HTR-8/SVneo (cell line): ENCODE measurements at places on chromosomes 7 and 10.

DNA sequence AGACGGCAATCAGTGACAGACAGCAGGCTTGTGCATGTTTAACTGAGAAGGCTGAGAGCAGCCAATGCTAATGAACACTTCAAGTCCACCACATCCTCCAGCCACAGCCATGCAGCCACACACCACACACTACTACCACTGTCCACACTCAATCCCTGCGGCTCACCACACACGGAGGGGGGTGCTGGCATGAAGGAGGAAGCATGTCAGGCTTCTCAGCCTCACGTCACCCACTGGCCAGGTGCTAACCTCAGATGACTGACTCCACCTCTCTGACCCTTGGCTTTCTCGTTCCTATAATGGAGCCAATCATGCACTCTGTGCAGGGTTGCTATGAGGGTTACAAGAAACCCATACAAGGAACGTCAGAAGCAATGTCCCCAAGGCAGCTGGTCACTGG is 165.4 kb upstream of the RNF32 start:
- DNase-seq: no peak

DNA sequence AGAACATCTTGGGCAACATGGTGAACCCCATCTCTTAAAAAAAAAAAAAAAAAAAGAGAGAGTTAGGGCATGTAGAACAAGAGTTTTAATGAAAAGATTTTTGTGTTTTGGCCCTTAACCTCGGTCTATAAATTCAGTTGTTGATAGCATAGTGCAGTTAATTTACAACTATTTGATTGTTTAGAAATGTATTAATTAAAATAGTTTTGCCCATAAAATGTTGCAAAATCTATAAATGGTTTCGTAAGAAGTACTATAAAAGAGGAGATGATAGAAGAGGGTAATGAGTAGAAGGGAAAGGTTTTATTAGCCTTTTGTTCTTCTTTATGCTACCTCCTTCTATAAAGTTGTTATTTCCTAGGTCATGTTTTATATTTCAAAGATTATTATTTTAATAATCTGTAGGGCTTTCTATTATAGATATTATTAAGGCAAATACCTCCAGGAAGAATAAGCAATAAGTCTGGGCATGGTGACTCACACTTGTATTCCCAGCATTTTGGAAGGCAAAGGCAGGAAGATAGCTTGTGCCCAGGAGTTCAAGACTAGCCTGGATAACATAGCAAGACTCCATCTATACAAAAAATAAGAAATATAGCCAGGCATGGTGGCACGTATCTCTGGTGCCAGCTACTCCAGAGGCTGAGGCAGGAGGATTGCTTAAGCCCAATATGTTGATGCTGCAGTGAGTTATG is 73.3 kb downstream of the MCU start:
- no peak for DNase-seq

- no peak for DNase-seq
Observed at GRCh38 chr10:123274306-123275135, 120.3 kb downstream of the BUB3 start.

- no peak for DNase-seq
Observed at GRCh38 chr7:108033776-108034497, 31.0 kb upstream of the LAMB1 start.

GRCh38 chr10:69490876-69491275 is 39.6 kb downstream of the TSPAN15 start:
- DNase-seq: no peak
